ENCODE measurements at places on chromosomes 7 and 10.
A peak's percentile ranks its signal among the peaks of the same experiment; 100 is the strongest.

DNA sequence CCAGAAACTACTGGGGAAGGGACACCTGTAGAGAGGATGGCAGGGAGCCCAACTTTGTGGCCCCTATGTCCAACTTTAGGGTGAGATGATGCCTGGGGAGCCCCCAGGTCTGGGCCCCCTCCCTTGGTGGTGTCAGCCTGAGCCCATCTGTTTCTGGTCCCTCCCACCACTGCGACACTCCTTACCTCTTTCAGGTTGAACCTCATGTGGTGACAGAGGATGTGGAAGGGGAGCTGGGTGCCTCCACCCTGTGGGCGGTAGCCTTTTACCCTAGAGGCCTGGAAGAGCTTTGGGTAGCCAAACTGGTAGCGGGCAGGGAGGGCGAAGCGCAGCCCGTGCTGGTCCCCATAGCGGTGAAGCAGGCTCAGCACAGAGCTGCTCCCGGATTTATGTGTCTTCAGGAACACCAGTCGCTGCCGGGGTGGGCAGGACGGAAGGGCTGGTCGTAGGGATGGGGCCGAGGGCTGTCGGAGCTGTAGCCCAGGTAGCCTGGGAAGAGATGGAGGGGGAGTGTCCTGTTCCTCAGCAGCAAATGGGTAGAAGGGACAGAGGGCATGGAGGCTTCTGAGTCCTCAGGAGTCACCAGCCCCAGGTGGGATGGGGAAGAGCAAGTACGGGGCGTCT is 2.0 kb downstream of the GAL3ST4 start:
- peak; percentile 66 for DNase-seq

DNA sequence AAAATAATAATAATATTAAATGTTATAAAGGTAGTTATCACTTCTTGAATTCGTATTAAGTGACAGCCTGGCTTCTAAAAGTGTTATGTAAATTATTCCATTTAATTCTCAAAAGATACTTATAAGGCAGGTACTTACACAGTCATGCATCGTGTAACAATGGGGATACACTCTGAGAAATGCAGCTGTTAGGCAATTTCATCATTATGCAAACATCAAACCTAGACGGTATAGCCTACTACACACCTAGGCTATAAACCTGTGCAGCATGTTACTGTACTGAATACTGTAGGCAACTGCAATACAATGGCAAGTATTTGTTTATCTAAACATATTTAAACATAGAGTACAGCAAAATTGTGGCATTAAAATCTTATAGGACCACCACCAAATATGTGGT is 1.5 kb downstream of the IFIT1 start:
- DNase-seq = no peak

- DNase-seq = no peak
Observed at GRCh38 chr10:19958787-19959186, 142.6 kb downstream of the PLXDC2 start.

- DNase-seq = no peak
Observed at GRCh38 chr10:24570658-24571426, 152.8 kb downstream of the ARHGAP21 start.

- DNase-seq = no peak
Observed at GRCh38 chr10:29643771-29644501, 9.2 kb upstream of the SVIL start.

DNA sequence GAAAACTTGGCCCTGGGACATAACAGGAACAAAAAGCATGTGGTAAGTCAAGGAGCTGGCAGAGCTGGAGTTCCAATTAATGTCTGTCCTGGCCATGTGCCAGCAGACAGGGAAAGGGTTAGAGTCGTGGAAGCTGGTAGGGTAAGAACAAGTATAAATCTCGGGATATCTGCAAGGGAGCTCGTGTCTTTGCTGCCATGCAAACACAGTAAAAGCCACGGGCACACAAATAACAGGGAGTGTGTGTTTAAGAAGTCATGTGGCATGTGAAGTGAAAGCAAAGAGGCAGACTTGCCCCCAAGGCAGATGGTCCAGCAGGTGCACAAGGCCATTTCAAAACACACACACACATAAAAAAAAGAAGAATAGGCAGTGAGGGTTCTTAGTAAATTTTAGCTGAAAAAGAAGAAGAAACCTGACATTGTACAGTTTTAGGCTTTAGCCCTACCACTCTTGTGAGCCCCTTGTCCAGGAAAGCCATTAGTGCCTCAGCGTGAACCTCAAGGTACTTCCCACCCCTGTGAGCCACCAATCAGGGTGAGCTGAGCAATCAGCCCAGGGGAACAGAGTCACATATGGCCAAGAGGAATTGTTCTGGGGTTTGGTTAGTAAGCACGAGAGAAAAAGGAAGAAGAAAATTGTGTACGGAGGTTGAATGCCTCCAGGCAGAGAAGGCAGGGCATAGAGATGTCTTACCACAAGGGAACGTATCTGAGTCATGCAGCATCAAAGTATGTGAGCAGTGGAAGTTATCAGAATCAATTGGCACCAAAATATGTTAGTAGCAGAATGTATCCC is 32.8 kb upstream of the ARHGAP12 start:
- DNase-seq = no peak

DNA sequence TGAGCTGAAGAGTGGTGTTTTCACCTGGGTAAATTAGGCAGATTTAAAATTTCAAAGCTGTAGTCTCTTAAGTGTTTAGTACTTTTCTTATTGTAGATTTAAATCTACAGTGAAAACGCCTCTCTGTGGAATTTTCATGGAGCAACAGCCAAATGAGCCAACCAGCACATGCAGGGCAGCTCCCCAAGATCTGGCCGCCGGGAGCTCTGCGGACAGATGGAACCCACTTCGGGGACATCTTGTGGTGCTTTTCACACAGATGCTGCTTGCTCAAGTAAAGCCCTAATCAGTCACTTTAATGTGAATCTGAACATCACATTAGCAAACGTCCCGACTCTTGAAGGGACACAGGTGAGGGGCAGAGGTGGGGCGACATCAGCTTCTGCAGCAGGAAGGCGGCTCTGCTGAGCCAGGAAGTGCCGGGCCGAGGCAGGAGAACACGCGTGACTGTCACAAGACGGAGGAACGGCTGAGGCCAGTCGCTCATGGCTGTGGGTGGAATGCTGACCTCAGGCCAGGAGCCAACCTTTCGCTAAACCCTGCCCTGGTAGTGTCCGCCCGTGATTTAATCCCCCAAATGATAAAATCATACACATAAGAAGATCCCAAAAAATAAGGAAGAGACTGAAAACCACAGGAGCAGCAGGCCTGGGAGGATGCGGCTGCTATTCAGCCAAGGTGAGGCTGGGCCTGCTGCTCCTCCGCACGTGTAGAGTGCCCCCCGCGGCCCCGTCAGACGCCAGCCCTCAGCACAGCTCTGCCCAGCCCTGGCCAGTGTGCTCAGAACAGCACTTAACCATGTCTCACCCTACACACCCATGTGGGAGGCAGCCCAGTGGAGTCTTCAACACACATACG is 256.8 kb downstream of the ZMYND11 start:
- DNase-seq = no peak

- DNase-seq = no peak
Observed at GRCh38 chr7:64849250-64849923, 53.7 kb upstream of the ZNF273 start.

DNA sequence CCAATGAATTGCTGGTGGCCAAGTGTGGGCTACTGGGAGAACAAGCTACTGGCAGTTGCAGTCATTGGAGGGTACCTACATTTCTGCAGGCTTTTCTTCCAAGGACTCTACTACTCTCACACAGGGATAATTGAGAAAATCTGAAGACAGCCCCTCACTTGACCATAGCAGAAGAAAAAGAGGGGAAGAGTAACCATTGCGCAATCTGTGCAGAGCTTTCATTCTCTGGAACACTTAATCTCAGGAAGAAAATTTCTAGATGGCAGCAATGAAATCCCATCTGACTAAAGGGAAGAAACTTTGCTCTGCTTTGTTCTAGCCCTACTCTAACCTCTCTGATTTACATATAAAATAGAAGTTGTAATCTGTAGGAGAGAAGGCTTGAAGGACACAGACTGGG is 1239.6 kb upstream of the SORCS1 start:
- no peak for DNase-seq

GRCh38 chr7:34042406-34042805 is 137.1 kb downstream of the BMPER start:
- no peak for DNase-seq

DNA sequence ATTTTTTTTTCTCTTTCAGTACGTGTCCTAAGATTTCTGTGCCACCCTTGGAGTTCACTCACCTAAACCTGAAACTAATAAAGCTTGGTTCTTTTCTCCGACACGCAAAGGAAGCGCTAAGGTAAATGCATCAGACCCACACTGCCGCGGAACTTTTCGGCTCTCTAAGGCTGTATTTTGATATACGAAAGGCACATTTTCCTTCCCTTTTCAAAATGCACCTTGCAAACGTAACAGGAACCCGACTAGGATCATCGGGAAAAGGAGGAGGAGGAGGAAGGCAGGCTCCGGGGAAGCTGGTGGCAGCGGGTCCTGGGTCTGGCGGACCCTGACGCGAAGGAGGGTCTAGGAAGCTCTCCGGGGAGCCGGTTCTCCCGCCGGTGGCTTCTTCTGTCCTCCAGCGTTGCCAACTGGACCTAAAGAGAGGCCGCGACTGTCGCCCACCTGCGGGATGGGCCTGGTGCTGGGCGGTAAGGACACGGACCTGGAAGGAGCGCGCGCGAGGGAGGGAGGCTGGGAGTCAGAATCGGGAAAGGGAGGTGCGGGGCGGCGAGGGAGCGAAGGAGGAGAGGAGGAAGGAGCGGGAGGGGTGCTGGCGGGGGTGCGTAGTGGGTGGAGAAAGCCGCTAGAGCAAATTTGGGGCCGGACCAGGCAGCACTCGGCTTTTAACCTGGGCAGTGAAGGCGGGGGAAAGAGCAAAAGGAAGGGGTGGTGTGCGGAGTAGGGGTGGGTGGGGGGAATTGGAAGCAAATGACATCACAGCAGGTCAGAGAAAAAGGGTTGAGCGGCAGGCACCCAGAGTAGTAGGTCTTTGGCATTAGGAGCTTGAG is at the start of gene CFTR:
TSS of gene CFTR (plus strand) at position 801 of the 830 bp plus-strand sequence. CDS start 70 bp downstream, outside the sequence.
- no peak for DNase-seq

GRCh38 chr10:5070648-5071410 is 23.4 kb upstream of the AKR1C3 start:
- DNase-seq = no peak

Measured in CD4-positive, alpha-beta T cell treated with Interleukin-6 at 100 ng/mL for 8 hours (primary cell).